ENCODE measurements at places on chromosomes 7 and 10.

DNA sequence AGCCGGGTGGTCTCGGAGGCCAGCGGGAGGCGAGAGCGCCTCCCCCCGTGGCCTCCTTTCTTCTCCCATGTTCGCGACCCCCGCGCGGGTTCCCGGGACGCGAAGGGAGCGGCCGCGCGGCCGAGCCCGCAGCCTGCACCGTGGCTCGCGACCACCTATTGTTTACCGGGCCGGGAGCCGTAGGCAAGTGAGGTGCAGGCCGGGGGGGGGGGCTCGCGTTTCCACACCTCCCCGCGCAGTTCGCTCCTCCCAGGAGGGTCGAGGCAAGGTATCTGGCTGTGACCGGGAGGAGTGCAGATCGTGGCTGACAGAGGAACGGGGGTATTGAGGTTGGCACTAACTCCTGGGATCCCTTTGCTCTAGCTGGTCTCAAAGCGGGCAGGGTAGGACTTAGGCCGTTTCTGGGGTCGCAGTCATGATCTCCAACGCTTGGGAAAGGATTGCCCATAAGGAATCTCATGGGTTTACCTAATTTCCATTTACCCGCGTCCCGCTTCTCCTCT, 734 bp downstream of the PTPN12 start:
- peak; percentile 5 for DNase-seq

DNA sequence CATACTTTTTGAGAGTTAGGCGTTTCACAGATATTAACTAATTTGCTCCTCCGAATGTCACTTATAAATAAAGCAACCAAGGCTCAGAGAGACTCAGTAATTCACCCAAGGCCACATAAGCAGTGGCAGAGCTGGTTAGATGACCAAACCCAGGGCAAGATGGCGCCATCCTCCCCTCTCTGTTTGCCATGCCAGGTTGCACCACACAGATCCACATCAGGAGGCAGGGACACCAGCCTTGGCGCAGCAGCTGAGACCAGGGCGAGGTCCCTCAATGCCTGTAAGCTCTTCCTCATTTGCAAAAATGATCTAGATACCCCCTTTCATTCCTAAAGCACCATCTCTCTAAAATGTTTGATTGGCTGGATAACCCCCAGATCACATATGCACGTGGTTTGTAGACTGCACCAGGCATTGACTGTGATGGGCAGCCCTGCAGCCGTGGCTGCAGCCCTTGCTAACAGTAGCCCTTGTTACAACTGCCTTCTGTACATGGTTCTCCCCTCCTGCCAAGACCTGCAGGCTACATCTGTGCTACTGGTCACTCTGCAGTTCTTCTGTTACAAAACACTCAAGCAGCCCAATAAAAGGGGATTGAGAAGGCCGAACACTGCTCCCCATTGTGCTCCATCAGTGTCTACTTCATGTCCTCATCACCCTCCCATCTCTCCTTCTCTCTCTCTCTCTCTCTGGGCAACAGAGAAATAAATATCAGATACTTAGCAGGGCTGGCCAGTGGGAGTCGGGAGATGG, 298.6 kb downstream of the PRPF18 start:
- DNase-seq, result no peak

DNA sequence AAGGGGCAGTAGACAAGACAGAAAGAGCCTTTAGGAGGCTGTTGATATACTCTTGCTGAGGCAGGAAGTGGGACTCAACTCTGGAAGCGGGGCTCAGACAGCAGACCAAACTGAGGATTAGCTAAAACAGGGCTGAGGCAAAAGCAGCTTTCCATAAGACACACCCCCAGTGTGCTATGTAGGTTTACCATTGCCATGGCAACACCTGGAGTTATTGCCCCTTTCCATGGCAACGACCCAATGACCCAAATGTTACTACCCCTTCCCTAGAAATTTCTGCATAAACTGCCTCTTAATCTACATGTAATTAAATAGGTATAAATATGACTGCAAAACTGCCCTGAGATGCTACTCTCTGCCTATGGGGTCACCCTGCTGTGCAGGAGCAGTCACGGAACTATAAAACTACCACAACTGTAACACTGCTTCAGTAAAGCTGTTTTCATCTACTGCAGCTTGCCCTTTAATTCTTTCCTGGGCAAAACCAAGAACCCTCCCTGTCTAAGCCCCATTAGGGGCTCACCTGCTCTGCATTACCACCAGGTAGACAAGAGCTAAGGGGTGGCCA, 348.4 kb upstream of the PODXL start:
- no peak for DNase-seq

DNA sequence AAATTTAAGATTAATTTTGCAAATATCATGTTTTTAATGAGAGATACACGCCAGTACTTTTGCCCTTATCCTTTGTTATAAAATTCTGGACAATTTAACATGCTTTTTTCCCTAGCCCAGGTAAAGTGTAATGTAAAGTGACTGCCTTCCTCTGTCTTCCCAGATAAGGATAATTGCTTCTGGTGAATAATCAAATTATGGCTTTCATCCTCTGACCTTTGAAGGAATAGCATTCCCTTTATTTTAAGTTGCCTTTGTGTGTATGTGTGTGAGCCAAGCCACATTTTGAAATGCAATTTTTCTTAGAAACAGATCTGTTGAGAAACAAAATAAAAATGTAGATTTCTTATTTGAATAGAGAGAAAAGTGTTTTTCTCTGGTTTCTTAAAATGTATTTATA, 107.5 kb downstream of the ADAM22 start:
- DNase-seq, result no peak

- DNase-seq, result no peak
Measured at GRCh38 chr10:62482581-62482980, 108.4 kb downstream of the ZNF365 start.

GRCh38 chr7:102913826-102914225, 1.0 kb downstream of the LRRC17 start:
- no peak for DNase-seq

- no peak for DNase-seq
Measured at GRCh38 chr7:30323006-30323355, 38.6 kb downstream of the ZNRF2 start.

- no peak for DNase-seq
Measured at GRCh38 chr10:124650820-124651401, 93.3 kb downstream of the FAM53B start.

GRCh38 chr10:113445736-113446135, 107.1 kb upstream of the HABP2 start:
- DNase-seq, result no peak

DNA sequence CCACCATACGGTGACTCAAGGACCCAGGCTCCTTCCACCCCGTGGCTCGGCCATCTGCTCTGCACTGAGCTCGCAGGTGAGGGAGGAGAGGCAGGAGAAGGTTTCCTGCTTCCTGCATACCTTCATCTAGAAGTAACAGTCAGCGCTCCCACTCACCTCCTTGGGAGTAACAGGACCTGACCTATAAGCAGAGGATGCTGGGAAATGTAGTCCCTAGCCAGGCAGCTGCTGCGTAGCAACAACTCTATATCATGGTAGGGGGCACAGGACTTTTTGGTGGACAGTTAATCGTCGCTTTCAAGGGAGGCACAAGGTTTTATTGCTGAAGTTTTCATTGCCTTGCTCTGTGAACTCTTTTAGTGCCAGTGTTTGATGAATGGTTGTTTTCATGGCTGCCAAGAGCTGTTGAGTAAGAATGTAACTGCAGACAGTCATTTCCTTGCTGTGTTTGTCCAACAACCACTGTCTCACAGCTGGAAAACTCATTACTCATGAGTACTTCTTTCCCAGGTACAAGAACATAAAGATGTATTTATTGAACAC, 10.2 kb upstream of the ZFYVE27 start:
- DNase-seq, result no peak

GRCh38 chr10:14592026-14592425, 182.7 kb downstream of the FAM107B start:
- DNase-seq, result no peak

DNA sequence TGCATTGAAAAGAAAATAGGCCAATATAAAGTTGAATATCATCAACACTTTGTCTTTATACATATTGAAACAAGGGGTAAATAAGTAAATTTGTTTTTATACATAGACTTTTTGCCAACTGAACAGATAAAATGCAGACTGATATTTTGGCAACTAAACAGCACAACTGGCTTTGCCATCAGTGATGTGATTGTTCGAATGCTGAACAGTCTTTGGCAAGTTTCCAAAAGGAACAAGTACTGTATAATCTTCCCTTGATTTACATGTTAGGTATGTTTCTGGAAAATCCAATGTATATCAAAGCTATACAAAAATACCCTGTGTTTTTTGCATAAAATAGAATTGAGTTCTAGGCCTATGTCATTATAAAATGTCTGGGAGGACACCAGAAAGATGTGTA, 18.2 kb upstream of the ANKRD1 start:
- DNase-seq, result no peak

- DNase-seq, result no peak
Measured at GRCh38 chr10:13206546-13207443, 27.4 kb downstream of the UCMA start.

GRCh38 chr7:55156919-55157763, 138.3 kb downstream of the EGFR start:
- no peak for DNase-seq

GRCh38 chr10:9634466-9634865, 1383.2 kb upstream of the CELF2 start:
- DNase-seq, result no peak

GRCh38 chr10:24962995-24963394, 10.6 kb upstream of the PRTFDC1 start:
- DNase-seq, result no peak

Data from stimulated activated CD4-positive, alpha-beta T cell treated with anti-CD3 and anti-CD28 coated beads, Interleukin-1b, Interleukin-23, amount 100 ng/mL, for 24 hours (primary cell).